ENCODE measurements at places on chromosomes 16 and 17.

GRCh38 chr16:67429799-67430503, 970 bp upstream of the HSD11B2 start:
- no peak for DNase-seq

DNA sequence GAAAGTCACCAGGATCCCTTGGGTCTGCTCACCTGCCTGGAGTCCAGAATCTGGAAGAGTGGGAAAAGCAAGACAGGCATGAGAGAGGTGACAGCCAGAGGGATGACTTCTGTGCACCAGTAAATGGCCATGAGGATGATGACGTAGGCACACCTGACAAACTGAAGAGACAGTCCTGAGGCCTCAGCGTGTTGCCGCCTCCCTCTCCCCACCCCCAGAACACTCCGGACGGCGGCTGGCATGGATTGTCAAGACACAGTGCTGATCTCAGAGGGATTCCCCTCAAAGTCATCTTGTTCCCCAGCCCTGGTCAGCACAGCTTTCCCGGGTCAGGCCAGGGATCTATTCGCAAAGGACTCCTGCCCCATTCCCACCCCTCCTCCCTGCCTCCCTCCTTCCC, 6.2 kb downstream of the SLC13A5 start:
- DNase-seq: no peak

DNA sequence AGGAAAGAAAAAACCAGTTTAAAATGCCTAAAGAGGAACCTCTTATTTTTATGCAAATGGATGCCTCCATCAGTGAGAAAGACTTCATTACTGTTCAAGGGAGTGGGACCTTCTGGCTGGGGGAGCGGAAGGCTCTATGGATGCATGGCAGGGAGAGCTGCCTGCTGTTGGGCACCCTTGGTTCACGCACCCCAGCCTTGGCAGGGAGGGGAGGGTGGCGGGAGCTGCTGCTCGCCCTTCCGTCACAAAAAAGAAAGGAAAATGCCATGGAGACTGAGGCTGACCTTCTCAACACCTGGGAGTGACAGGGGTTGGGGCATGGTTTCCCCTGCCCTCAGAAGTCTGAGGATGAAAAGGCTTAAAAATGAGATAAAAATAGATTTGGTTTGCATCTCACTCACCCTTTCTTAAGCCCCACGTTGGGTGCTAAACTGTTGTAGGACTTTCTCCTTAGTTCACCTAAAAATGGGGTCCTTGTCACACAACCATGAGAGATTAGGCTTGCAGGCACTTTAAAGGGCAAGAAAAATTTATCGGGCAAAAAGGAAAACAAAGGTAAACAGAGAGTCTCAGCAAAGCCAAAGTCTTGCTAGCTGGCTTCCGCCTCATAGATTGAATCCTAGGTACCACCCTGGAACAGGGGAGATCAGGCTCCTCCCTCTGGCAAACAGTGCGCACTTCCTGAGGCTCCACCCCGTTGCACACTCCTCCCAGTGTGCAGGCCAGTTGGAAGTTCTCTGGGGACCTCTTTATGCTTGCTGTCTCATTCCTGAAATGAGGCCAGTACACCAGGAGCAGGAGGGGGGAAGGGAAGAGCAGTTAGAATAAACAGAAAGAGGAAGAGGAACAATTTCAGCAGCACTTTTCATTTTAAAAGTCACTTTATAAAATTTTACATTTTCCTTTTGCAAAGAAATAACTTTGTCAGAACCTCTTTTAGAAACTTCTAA, 31.6 kb downstream of the PHKB start:
- DNase-seq: no peak

- no peak for DNase-seq
Measured at GRCh38 chr17:15263680-15264079, 1.4 kb downstream of the PMP22 start.

DNA sequence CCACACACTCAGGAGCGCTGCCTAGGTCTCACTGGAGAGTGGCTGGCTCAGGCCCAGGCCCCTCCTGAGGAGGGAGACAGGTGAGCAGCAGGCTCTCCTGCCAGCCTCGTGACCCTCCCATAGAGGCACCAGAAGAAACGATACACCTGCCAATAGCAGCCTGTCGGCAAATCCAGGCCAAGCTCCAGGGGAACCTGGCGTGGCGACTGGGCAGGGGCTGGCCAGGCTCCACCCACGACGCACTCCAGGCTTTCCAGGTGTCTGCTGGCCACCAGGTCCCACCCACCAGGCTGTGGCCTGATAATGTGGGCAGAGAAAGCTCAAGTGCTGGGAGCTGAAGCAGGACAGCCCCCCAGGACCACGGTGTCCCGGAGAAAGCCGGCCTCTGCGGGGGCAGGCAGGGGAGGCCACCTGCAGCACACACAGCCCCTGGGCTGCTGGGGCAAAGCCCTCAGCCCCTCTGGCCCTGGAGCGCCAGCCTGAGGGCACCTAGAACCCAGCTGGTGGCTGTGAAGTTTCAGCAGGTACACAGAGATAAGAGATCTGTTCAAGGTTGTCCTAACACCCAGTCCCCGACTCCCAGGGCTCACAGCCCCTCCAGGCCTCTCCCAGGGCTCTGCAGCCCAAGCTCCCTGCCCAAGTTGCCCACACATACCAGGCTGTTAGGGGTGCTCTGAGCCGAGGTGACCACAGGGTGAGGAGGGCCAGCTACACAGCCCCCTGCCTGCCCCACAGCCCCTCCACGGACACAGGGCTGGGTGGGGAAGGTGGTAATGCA, 2.4 kb downstream of the PGAP6 start:
- DNase-seq: no peak

GRCh38 chr17:68319410-68320162, 28.3 kb downstream of the ARSG start:
- DNase-seq: no peak

GRCh38 chr16:80459331-80459777, 81.4 kb upstream of the DYNLRB2 start:
- DNase-seq: no peak

GRCh38 chr17:77644181-77645071, 314.1 kb upstream of the TNRC6C start:
- DNase-seq: no peak

DNA sequence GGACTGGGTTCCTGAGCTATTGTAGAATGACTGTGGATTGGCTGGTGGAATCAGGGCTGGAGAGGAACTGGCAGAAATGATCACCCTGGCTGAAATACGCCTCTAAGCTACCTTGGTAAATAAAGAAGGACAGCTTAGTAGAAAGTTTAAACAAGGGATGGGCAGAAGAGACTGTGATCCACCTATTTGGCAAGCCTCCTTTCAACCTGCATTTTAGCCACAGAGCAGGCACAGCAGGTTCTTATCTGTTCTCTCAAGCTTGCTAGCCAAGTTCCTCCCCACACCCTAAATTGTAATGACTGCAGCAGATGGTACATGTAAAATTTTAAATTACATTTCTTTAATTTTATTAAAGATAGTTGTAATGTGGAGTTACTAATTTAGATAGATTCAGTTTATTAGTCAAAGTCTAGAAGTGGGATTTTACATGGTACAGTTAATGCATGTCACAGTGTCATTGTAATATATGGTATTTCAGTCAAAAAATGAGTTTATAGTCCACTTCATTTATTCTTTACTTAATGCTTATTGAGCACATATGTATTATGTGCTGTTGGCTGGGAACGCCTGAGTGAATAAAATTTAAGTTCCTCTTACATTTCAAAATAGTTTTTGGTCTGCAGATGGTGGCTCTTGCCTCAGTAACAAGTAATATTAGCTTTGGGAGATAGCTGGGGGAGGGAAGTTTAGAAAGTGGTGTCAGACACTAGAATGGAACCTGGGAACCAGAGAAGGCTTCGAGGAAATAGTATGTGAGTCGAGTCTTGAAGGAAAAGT, 11.2 kb downstream of the EPN2 start:
- DNase-seq: no peak

GRCh38 chr17:39196241-39196807, 1.1 kb downstream of the CACNB1 start:
- DNase-seq: no peak

GRCh38 chr17:73291260-73291801, 20.5 kb downstream of the CDC42EP4 start:
- no peak for DNase-seq

- DNase-seq: peak; percentile 73
Measured at GRCh38 chr17:56819431-56820145, 14.1 kb downstream of the C17orf67 start.
